ENCODE measurements at places on chromosomes 5 and 9.

- no peak for DNase-seq
Observed at GRCh38 chr9:107548298-107549142, 59.0 kb upstream of the KLF4 start.

DNA sequence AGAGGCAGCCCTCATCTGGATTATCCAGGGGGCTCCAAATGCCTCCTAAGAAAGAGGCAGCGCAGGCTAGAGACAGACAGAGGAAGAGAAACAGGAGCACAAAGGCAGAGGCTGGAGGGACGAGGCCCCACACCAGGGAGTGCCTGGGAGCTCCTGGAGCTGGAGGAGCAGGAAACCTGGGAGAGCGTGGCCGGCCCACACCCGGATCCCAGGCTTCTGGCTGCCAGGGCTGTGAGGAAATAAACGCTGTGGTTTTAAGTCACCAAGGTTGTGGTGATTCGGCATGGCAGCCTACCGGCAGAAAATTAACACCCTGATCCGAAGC is 165.5 kb downstream of the OLFM1 start:
- DNase-seq: no peak

- DNase-seq: no peak
Observed at GRCh38 chr9:2725898-2726649, 8.8 kb downstream of the KCNV2 start.

- DNase-seq: no peak
Observed at GRCh38 chr9:114483499-114483898, 21.8 kb downstream of the WHRN start.

GRCh38 chr9:114522286-114522685 is 17.0 kb upstream of the WHRN start:
- no peak for DNase-seq

DNA sequence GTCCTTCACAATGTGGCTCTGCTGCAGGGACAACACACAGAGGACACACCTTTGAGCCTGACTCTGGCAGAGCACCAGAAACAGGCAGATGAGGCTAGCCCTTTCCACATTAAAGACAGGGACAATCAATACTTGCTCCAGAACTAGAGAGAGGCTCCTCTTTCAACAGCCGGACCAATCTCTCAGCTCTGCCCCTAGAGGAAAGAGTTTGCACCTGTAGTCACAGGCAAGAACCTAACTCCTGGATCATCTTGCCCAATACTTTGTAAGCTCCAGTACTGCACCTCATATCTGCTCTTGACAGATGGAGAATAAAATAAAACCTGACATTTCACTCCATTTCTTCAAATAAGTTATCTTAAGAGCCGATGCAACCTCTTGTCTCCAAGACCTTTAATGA is 52.1 kb downstream of the EPB41L4A start:
- DNase-seq: no peak

- peak; percentile 46 for DNase-seq
Observed at GRCh38 chr5:76715486-76715735, 515 bp upstream of the F2R start.

- no peak for DNase-seq
Observed at GRCh38 chr5:36724467-36725332, 118.3 kb downstream of the SLC1A3 start.

DNA sequence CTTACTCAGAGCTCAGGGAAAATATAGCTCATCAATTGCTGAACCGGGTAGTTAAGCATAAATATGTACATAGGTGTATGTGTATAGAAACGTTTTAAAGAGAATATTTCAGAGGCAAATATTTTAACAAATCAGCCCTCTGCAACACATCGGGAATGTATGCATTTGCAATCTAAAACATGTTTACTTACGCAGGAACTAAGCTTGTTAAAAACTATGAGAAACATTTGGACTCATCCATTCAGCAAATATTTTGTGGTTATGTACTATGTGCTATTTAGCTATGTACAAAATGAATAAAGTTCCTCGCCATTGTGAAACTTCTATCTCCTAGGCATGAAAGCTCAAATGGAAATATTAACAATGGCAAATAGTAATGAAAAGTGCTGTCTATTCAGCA is 469.9 kb downstream of the ARHGEF28 start:
- no peak for DNase-seq

GRCh38 chr5:154642499-154643245 is 112.5 kb upstream of the LARP1 start:
- DNase-seq: no peak

DNA sequence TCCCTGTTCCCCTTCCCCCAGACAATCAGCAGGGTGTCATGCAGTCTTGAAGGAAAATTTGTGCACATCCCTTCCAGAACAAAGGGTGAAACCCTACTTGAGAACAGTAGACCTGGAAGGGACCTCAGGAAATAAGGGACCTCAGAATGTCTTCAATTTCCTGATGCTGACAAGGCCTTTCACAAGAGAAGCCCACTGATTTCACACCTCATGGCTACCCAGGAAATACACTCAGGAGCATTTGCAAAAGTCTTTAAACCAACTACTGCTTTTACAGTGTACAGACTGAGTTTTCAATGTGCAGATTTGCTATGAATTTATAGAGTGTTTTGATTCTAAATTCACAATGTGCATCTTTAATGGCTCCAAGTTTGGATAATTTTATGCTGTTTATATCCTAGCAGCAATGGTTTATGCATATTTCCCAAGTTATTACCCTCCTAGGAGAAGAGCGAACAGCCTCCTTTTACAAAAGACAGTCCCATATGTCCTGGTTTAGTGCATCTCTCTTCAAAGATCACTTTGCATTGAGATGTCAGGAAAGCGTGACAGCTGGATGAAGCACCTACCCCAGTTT is 74.8 kb downstream of the GALNT10 start:
- DNase-seq: no peak

- no peak for DNase-seq
Observed at GRCh38 chr9:129491487-129491855, 129.4 kb downstream of the C9orf50 start.

DNA sequence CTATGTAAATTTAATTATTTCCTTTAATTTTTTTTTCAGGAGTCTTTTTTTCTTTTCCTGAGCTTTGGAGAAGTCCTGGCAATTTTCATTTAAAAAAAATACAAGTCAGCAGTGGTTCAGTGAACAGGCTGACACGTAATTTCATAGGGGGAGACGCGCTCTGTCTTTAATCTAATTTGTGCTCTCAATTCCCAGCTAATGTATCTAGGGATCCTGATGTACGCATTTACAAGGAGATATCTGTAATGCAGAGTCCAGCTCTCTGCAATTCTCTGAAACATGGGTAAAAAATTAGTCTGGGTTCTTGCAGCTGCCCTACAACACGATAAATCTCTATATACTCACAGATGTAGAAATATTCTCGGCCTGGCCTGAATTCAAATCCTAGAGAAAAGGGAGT is 243.9 kb downstream of the EFNA5 start:
- DNase-seq: no peak

GRCh38 chr9:3125602-3126405 is 281.9 kb upstream of the PUM3 start:
- DNase-seq: no peak

DNA sequence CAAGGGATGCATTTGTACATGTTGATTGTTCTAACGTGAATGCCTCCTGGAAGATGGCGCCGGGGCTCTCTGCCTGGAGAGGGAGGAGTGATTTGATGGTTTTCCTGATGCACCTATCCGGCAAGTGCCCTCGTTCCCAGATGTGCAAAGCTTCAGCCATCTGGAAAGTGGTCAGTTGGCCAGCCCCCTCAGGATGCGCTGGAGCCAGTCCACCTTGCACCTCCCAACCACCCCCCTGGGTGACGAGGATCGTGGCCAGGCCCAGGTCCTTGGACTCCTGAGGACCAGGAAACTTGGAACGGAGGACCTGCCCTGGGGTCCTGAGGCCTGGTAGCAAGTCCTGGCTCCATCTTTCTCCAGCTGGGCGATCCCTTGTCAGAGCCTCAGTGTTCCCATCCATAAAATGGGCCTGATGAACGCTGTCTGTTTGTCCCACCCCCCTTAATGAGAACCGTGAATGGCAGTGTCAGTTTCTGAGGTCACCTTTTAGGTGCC is 23.6 kb upstream of the RNU6ATAC start:
- DNase-seq: no peak

GRCh38 chr5:181088289-181088688 is 42.7 kb downstream of the OR2V1 start:
- DNase-seq: no peak

GRCh38 chr5:174916227-174916626 is 191.8 kb downstream of the MSX2 start:
- DNase-seq: no peak

- DNase-seq: no peak
Observed at GRCh38 chr9:95315108-95315746, 2.3 kb downstream of the FANCC start.

DNA sequence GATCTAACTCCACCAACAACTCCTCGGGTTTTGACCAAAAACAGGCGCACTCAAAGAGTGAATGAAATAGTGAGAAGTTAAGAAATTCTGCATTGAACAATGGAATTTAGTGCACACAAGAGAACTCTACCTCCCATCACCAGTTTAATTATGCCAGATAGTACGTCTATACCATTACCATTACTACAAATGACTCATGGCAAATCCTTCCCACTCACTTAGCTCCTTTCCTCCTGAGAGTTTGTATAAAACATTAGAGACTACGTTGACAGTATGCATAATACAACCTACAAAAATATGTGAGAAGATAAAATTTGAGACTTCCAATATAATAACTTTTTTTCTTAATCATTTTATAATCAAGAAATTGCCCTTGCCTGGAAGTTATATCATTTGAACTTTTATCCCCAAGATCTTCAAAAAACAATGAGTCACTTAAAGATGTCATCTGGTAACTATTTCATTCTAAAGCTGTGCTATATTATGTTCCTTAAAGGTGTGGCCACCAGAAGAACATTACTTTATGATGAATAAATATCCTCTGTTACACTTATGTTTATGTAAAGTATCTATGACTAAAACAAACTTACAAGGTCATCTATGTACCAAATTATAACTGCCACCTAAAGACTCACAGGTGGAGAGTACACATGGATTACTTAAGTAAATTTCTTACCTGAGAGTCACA is 297.9 kb upstream of the PTGER4 start:
- DNase-seq: no peak

- DNase-seq: no peak
Observed at GRCh38 chr5:80238097-80238496, 17.8 kb downstream of the SERINC5 start.

DNA sequence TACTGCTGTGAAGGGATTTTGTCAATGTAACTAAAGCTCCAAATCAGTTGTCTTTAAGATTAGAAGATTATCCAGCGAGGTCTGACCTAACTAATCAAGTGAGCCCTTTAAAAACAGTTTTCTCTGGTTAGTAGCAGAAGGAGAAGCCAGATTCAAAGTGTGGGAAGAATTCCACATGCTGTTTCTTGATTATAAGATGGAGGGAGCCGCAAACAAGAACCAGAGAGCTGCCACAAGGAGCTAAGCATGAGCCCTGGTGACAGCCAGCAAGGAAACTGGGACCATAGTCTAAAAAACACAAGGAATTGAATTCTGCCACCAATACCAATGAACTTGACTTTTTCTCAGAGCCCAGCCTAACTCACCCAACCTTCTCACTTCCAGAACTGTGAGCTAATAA is 37.0 kb upstream of the OR2S2 start:
- no peak for DNase-seq

DNA sequence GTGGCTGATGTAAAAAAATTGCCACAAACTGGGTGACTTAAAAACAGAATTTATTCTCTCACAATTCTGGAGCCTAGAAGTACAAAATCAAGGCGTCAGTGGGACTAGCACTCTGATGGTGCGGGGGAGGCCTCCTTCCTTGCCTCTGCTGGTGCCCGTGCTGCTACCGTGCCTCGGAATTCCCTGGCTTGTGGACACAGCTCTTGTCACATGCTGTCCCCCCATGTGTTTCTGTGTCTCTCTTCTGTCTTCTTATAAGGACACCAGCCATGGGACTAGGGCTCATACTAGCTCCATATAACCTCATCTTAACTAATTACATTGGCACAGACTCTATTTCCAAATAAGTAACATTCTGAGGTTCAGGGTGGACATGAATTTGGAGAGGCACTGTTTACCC is 242.3 kb upstream of the IRX2 start:
- DNase-seq: no peak

- no peak for DNase-seq
Observed at GRCh38 chr5:2727550-2727949, 23.9 kb downstream of the IRX2 start.

GRCh38 chr5:85538362-85538761 is 1079.4 kb upstream of the COX7C start:
- no peak for DNase-seq

DNA sequence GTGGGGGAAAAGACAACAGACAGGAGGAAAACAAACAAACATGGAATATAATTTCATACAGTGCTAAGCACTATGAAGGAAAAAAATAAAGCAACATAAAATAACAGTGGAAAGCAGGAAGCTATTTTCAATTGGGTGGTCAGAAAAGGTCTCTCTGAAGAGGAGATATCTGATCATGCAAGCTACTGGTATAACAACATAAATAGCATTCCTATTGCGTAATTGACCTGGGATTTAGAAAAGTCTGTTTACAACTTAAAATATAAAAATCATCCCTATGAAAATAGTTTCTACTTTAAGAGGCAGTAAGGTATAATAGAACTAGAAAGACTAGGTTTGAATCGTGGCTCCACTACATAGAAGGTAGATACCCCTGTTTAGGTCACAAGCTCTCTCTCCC is 61.4 kb downstream of the FBXW11 start:
- DNase-seq: no peak
